ENCODE measurements at places on chromosomes 5 and 9. TPM values are rescaled to one million over a fixed set of nuclear protein-coding genes. Genes with fewer than 3 reads are reported as not detected.

- H3K27me3 ChIP-seq, result no peaks in the 10 kb centered on the region
- H3K4me3 ChIP-seq, result no peak overlapping the region
- no peak overlapping the region for H3K27ac ChIP-seq
Measured at GRCh38 chr5:111574311-111574710, 62.0 kb upstream of the STARD4 start.

Gene SAP30L
- total RNA-seq, result 40.0 TPM

DNA sequence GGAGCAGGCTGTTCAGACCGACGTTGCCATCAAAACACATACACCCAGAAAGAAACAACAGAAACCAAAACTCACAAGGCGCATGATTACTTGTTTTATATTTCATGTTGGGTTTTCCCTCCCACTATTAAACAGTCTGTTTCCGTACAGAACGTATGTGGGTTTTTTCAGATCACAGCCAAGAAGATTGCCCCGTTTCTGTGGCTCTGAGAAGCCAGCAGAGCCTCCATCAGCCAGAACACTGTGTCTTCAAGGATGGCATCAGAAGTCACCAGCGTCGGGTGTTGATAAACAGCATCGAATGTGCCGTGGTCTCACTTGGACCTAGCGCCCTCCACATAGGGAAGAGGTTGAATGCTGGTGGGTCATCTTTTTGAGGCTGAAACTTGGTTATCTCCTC, 42.8 kb downstream of the FAM78A start:
- no peaks in the 10 kb centered on the region for H3K27me3 ChIP-seq
- H3K36me3 ChIP-seq, result peaks cover 43% of the 10 kb centered on the region
- no peak for DNase-seq
- H3K4me3 ChIP-seq, result no peak overlapping the region
- H3K4me1 ChIP-seq, result peaks cover 41% of the 10 kb centered on the region
- H3K27ac ChIP-seq, result peak overlapping the region; percentile 83

DNA sequence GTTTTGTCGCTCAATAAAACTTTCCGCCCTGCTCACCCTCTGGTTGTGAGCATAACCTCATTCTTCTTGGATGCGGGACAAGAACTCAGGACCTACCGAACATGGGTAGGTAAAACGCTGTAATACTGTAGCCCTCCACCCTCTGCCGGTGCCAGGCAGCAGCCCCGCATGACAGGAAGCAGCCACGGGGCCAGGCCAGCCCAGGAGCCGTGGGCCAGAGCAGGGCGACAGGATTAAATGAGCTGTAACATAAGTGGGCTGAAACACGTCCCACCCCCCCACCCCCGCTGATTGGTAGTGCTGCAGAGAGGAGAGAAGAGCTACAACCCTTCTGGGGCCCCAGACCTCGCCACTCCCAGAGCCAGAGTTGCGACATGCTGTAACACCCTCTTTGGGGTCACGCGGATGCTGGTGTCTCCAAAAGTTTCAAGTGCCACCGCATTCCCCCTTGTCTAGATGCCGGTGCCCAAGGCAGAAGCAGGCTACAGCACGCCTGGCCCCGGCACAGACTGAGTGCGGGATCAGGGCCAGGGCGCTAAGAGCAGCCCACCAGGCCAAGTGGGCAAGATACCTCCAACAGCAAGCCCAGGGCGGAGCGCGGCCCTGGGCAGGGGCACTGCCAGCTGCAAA, 81.8 kb downstream of the FBXW11 start:
- H3K27ac ChIP-seq, result no peak overlapping the region
- no peak overlapping the region for H3K4me3 ChIP-seq
- H3K27me3 ChIP-seq, result no peaks in the 10 kb centered on the region

DNA sequence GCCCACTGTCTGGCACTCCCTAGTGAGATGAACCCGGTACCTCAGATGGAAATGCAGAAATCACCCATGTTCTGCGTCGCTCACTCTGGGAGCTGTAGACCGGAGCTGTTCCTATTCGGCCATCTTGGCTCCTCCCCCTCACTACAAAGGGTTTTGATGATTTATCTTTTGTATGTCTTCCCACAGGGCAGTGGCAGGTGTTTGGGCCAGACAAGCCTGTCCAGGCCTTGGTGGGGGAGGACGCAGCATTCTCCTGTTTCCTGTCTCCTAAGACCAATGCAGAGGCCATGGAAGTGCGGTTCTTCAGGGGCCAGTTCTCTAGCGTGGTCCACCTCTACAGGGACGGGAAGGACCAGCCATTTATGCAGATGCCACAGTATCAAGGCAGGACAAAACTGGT, 9.4 kb downstream of the BTNL8 start:
- peaks cover 2% of the 10 kb centered on the region for H3K27me3 ChIP-seq
- H3K4me3 ChIP-seq, result no peak overlapping the region
- no peak overlapping the region for H3K27ac ChIP-seq

Gene CCDC171
- 1.9 TPM for total RNA-seq

Gene PDE6A
- total RNA-seq, result not detected

DNA sequence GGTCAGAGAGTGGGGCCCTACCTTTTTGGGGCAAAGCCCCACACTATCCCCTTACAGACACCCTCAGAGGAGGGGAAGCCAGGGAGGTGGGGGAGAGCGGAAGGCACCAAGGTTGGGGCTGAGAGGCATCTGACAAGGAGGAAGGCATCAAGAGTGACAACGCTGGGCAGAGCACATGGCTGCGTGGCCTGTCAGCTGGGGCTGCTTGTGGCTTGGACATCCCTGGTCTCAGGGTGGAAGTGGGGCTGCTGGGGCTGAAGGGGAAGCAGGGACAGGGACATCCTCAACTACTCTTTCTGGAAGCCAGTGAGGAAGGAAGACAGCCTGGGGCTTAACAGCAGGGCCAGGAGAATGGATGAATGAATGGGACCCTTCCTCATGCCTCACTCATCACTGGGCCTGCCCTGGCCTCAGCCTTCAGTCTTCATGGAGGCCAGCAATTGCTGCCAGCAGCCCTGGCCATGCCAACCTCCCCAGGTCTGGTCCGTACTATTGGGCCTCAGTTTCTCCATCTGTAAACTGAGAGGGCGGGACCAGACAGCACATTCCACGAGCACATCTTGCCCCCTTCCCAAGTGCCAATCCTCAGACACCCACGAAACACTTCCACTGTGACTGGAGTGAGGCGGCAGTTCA, 993 bp upstream of the RALGDS start:
- peak overlapping the region; percentile 53 for H3K4me3 ChIP-seq
- H3K4me1 ChIP-seq, result peaks cover 79% of the 10 kb centered on the region
- no peak for DNase-seq
- H3K27me3 ChIP-seq, result no peaks in the 10 kb centered on the region

GRCh38 chr5:134527156-134527960, 1.9 kb downstream of the JADE2 start:
- H3K4me1 ChIP-seq, result peaks cover 36% of the 10 kb centered on the region
- H3K36me3 ChIP-seq, result peaks cover 5% of the 10 kb centered on the region
- H3K27me3 ChIP-seq, result peaks cover under 1% of the 10 kb centered on the region
- peak; percentile 83 for DNase-seq
- peak overlapping the region; percentile 88 for H3K4me3 ChIP-seq
- peak overlapping the region; percentile 93 for H3K27ac ChIP-seq

DNA sequence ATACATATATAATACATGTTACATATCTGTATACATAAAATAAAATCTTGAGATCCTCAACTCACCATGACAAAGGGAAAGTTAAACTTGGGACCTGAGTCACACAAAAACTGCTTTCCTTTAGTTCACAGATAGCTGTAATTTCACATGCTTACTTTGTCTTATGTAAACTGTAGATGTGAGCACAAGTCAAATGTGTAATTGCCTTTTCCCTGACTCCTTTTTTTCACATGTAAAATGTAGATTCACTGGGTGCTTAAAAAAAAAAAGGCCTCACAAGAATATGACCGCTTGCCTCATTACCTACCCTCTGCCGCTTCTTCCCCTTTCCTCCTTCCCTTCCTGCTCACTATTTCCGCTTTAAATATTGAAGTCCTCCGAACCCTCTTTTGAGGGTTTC, 21.9 kb upstream of the FAM169A start:
- H3K4me1 ChIP-seq, result no peaks in the 10 kb centered on the region
- H3K27ac ChIP-seq, result no peak overlapping the region
- H3K27me3 ChIP-seq, result peaks cover 7% of the 10 kb centered on the region
- H3K4me3 ChIP-seq, result no peak overlapping the region
- no peak for DNase-seq

Gene FBN2
- total RNA-seq, result not detected

DNA sequence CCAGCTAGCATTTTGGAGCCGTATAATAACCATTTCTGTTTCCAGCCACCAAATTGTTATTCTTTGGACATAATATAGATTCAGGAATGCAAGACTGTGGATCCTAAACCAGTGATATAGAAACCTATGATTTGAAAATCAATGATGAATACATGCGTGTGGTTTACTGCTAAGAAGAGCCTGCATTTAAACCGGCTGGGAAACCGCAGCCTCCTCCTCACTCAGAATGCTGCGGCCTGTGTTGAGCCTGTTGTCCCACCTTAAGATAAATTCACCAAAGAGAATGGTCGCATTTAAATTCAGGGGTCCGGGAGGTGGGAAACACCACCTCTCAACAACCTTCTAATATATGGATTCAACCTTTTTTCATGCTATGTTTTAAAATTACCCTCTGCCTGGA, 148.0 kb downstream of the MEF2C start:
- H3K4me1 ChIP-seq, result peaks cover 5% of the 10 kb centered on the region
- H3K27me3 ChIP-seq, result peaks cover 5% of the 10 kb centered on the region
- no peak overlapping the region for H3K27ac ChIP-seq
- DNase-seq, result no peak
- H3K36me3 ChIP-seq, result no peaks in the 10 kb centered on the region

DNA sequence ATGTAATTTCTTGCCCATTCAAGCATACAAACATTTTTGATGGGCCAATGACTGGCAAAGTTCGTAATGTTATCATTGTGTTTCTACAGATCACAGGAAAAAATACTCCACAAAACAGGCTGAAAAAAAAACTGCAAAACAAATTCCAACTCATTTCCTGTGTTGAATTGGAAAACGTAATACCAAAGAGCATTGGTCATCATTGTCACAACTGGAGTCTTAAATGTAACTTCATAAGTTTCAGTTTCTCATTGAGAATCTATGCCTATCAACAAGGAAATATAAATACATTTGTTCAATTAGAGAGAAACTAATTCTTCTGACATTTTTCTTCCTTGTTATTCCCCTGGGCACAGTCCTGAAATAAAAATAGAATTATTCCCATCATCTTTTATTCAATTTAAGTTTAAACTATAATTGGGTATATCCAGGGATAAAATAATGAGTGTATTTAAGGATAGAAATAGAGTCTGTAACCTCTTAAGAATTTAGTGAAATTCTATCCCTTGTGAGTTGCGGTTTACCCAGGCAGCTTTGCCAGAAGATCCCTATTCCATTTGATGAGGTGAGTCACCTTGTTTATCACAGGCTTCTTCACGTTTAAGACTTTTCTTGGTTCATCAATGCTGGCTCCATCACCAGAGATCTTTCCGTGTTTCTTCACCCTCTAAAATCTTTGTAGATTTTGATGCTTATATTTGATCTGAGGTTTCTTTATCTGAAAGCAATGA, 112.7 kb upstream of the ITGA1 start:
- H3K27ac ChIP-seq, result no peak overlapping the region
- DNase-seq, result no peak
- H3K4me1 ChIP-seq, result peaks cover 19% of the 10 kb centered on the region

DNA sequence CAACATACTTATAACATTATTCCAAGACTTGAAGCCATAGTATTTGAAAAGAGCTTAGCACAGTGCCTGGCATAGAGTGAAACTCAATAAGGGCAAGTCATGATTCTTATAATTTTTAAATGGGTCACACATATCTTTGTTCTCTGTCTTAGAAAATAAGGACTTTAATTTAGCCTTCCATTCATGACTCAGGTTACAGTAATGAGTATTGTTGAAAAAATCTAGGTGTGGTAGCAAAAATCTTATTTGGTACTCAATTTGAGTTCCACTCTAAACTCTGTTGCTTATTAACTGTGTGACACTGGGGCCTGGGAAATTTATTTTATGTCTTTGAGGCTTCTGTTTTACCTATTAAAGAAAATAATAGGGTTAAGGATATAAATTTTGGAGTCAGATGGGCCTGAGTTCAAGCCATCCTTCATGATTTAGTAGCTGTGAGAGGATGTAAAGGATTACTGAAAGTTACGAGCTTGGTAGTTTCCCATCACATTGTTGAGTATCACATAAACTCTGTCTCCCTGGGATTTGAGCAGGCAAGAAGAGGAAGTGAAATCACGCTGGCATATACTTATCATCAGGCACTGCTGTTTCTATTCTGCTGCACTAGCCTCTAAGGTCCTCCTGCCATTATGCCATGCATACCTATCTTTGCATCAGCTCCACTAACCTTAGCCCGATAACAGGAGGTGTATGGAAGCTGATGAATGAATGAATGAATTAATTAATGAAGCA, 1.5 kb downstream of the SPINK9 start:
- no peaks in the 10 kb centered on the region for H3K36me3 ChIP-seq
- no peak for DNase-seq
- H3K4me3 ChIP-seq, result no peak overlapping the region
- H3K27ac ChIP-seq, result no peak overlapping the region

DNA sequence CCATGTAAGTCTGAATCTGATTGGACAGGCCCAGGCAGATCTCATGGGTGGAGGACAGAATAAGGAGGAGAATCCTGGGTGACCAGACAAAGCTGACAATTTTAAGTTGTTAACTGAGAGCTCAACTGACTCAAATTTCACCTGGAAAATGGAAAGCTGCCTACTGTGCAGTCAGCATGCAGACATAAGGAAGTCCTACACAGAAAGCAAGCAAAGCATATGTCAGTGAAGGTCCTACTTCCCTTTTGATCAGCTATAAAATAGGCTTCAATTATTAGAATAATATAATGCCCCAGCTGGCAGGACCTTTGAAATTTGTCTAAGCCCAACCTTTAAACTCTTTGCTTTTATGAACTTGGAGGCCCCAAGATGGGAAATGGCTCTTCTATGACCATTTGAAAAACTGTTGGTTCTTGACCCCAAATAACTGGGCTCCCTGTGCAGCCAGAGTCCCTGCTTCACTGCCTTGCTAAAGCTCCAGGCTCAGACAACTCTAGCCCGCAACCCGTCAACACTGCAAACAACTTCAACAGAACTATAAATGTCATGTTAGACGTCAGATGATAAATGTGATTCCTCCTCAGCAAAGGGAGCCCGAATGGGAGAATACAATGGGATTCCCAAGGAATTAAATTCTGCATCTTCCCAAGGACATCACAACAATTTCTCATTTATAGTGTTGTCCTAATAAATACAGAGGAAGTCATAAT, 118.9 kb upstream of the ADRA1B start:
- H3K4me3 ChIP-seq, result no peak overlapping the region
- no peak for DNase-seq
- H3K27ac ChIP-seq, result no peak overlapping the region
- no peaks in the 10 kb centered on the region for H3K27me3 ChIP-seq

DNA sequence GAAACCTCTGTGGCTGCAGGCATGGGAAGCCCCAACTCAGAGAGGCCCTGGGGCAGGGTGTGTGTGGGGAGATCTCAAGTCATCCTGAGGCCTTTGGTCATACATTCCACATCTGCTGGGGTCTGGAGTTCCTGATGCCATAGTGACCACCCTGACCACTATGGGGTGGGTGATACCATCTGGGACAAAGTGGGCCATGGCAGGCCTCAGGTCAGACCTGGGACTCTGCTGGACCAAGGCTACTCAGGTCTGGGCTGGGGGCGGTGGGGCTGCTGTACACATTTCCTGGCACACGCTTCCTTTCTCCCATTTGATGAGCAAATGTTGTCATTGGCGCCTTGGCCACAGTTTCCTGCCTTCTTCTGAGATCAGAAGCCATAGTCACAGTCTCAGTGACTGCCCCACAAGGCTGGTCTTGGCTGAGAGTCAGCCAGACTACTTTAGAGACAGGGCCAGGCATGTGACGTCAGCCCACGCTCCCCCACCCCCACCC, 15.1 kb upstream of the ACSL6 start:
- peaks cover 9% of the 10 kb centered on the region for H3K27me3 ChIP-seq
- H3K27ac ChIP-seq, result no peak overlapping the region
- peak; percentile 80 for DNase-seq
- H3K36me3 ChIP-seq, result peaks cover 5% of the 10 kb centered on the region
- H3K4me1 ChIP-seq, result peaks cover 19% of the 10 kb centered on the region
- H3K4me3 ChIP-seq, result no peak overlapping the region
